ENCODE measurements at places on chromosomes 3 and 15.

GRCh38 chr3:30639937-30640336, 33.5 kb downstream of the TGFBR2 start:
- no peak for DNase-seq

GRCh38 chr3:67437090-67437489, 217.3 kb downstream of the SUCLG2 start:
- no peak for DNase-seq

GRCh38 chr3:15804553-15805095, 6.8 kb upstream of the ANKRD28 start:
- DNase-seq: no peak

GRCh38 chr15:58498821-58499580, 67.2 kb downstream of the LIPC start:
- DNase-seq: no peak

- no peak for DNase-seq
Observed at GRCh38 chr3:141436180-141436579, 50.6 kb upstream of the RASA2 start.

DNA sequence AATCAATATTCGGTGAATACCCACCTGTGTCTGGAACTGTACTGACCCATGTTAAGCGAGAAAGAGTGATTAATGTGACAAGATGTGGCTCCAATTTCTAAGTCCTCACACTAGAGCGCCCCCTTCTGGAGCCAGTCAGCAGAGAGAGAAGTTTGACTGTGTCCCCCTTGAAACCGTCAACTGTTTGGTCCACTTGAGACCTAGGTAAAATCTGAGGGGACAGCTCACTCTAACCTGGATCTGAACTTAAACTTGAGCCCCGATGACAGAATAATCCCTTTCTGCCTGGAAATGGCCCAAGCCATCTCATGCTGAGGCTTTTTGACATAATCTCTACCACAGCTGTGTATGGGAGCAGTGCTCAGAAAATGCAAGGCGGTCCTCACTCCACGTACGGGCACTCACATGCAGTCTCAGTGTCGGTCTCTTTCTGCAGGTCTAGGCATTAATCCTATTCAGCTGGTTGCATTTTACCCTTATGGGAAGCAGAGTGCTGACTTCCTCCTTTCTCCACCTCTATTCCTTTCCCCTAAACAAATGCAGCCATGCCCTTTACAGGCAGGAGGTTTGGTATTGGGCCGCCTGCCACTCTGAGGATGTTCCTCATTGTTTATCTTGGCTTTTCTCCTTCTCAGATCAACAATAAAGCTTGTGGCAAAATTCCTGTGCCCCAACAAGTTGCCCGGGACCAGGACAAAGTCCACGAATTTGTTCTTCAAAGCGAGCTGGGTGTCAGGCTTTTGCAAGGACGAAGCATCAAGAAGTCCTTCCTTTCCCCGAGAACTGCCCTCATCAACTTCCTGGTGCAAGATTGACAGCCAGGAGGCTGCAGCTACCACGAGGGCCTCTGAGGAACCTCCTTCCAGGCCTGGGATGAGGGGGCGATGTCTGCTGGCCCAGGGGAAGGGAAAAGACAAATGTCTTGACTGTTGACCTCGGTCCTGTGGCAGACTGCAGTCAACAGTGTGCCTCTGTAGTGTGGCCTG, 47.5 kb upstream of the LIMD1 start:
- DNase-seq: no peak

- no peak for DNase-seq
Observed at GRCh38 chr3:32487781-32488473, 14.7 kb downstream of the CMTM6 start.

GRCh38 chr3:88385090-88385489, 235.3 kb downstream of the C3orf38 start:
- no peak for DNase-seq

DNA sequence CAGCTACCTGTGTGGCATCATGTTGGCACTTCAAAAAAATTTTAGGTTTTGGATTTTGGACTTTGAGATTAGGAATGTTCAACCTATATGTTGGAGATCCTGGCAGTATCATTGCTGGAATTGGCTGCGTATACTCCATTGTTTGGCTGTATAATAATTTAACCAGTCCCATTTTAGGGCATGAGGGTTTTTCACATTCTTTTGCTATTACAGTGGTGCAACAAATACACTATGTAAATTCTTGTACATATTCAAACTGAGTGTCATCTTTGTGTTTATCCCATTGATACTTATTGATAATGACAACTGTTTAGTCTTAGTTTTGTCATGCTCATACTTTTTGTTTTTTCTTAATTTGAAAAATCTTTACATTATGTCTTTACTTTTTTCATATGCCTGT, 6.7 kb downstream of the THUMPD3 start:
- no peak for DNase-seq

DNA sequence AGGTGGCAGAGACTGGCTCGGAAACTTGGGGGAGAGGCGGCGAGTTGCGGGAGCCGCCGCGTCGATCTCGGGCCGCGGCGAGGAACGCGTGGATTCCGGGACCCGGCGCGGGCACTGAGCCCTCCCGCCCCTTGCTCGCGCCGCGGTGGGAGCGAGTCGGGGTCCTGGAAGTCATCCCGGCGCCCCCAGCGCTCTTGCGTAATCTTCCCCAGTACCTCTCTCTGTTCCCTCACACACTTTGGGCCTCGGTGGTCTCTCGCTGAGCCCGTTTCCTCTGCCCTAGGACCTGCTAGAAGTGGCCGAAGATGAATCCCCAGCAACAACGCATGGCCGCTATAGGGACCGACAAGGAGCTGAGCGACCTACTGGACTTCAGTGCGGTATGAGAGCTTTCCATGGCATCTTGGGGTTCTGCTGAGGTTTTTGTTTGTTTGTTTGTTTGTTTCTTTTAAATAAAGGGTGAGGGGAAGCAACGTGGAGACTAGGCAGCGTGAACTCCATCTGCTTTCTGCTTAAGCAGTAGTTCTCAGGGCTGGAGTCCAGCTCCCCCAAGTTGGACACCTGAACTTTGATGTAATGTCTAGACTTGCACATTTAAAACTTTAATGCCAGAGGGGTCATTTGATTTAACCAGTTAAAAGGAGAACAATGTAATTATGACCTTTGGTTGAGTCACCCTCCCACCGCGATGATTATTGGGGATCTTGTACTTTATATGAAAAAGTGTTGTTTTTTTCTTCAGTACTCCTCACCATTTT, 1.3 kb downstream of the TCF12 start:
- DNase-seq: no peak

DNA sequence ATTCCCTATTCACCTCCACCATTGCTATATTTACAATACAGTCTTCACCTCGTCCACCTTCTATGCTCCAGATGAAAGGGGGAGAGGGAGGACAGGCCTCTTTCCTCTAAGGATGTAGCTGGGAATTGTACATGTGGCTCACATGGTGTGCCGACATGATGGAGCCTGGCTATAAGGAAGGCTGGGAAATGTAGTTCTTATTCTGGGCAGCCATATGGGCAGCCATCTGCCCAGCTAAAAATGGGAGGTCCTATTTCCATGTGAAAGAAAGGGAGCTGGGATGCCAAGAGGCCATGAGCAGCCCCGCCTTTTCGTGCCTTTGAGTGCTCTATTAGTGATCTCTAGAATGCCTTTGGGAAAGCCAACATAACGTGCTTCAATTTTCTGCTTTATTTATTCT, 27.1 kb upstream of the MGLL start:
- peak; percentile 97 for DNase-seq

GRCh38 chr3:129834580-129834979, 58.9 kb downstream of the TMCC1 start:
- no peak for DNase-seq

DNA sequence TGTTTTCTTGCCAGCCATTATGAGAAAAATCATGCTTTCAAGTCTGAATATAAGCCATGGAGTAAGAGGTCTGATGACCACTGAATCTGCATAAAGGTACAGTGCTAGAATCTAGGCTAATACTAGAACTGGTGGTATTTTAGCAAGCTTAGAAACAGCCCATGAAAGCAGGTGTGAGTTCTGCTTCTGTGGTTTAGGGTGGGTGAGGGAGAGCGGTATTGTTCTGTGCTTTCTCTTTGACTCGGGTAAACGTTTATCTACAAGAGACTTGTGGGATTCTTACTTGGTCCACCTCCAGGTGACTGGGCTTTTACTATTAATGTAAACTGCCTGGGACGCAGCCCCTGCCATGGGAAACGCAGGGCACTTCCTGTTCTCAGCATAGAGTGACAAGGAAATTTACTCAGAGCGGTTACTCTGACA, 55.2 kb downstream of the PGPEP1L start:
- no peak for DNase-seq

- DNase-seq: no peak
Observed at GRCh38 chr15:64694816-64695215, 80.6 kb downstream of the RBPMS2 start.
